ENCODE measurements at places on chromosomes 6 and 20.

DNA sequence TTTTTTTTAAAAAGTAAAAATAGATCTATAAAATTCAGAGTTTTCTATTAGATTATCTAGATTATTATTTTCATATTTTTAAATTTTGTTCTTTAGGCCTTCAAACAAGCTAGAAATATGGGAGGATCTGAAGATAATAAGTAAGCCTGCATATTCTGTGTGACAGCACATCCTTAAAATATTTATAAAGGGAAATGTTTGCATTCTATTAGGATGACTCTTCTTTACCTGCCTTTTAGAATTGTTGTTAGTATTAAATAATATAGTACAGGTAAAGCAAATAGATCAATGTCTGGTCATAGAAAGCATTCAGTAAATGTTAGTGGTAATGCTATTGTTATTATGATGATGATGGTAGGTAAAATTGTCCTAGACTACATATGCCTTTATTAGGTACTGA lies 17.4 kb downstream of the PEX3 start:
- no peak for DNase-seq
- H3K27me3 ChIP-seq, result no peaks in the 10 kb centered on the region
- H3K4me1 ChIP-seq, result no peaks in the 10 kb centered on the region
- peaks cover 1% of the 10 kb centered on the region for H3K36me3 ChIP-seq

GRCh38 chr6:1016329-1017302 lies 295.3 kb upstream of the FOXQ1 start:
- H3K4me1 ChIP-seq, result no peaks in the 10 kb centered on the region
- no peaks in the 10 kb centered on the region for H3K36me3 ChIP-seq
- H3K27me3 ChIP-seq, result no peaks in the 10 kb centered on the region
- DNase-seq, result no peak
- no peak overlapping the region for H3K27ac ChIP-seq

DNA sequence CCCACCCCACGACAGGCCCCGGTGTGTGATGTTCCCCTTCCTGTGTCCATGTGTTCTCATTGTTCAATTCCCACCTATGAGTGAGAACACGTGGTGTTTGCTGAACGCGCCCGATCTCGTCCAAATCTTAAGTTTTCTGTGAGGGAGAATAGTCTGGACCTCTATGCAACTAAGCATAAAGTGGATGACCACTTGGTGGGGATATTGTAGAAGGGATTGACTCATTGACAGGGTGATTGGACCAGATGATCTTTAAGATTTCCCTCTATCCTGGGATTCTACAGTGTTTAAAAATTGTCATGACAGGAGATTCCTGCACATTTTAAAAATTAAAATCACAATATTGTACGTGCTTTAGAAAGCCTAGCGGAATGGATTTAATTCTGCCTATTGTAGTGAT lies 141.3 kb downstream of the TRMT11 start:
- no peaks in the 10 kb centered on the region for H3K27me3 ChIP-seq
- H3K4me1 ChIP-seq, result no peaks in the 10 kb centered on the region
- no peaks in the 10 kb centered on the region for H3K36me3 ChIP-seq
- H3K27ac ChIP-seq, result no peak overlapping the region
- no peak overlapping the region for H3K4me3 ChIP-seq
- no peak for DNase-seq

DNA sequence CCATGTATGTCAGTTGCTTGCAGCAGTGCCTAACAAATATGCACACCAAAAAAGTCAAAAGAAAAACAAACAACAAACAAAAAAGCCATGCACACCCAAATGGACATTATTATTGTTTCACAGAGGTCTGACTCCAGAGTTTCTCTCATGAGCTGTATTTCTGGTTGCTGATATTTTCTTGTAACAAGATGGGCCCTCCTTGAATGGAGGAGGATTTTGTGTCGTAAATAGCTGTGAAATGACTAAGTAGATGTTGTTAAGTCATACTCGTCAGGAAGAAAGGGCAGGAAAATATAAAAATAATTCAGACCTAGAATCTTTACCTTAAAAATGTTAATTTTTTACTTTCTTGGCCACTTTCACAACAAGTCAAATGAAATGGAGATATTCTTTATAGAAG lies 96.0 kb downstream of the PLEKHG1 start:
- H3K4me3 ChIP-seq, result no peak overlapping the region
- no peak overlapping the region for H3K27ac ChIP-seq
- H3K4me1 ChIP-seq, result peaks cover 5% of the 10 kb centered on the region
- no peak for DNase-seq
- H3K36me3 ChIP-seq, result no peaks in the 10 kb centered on the region

DNA sequence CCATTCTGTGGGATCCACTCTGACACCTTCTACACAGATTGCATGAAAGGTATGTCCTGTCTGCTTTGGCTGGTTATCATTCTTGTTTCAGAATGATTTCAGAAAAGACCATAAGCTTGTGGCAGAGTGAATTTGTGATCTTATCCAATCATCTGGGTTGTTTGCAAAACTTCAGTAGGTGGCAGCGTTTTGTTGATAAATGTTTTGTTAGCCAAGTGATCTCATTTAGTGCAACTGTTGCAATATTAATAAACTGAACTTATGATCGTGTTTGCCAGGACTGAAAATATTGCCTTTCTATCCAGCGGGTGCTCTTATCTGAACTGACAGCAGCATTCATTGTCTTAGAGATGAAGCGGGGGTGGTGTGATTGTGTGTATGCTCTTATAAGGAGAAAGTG lies 613.2 kb upstream of the NOX3 start:
- H3K4me3 ChIP-seq, result no peak overlapping the region
- no peak for DNase-seq
- no peaks in the 10 kb centered on the region for H3K36me3 ChIP-seq
- no peaks in the 10 kb centered on the region for H3K4me1 ChIP-seq
- no peak overlapping the region for H3K27ac ChIP-seq
